ENCODE measurements at places on chromosomes 11 and 22.

DNA sequence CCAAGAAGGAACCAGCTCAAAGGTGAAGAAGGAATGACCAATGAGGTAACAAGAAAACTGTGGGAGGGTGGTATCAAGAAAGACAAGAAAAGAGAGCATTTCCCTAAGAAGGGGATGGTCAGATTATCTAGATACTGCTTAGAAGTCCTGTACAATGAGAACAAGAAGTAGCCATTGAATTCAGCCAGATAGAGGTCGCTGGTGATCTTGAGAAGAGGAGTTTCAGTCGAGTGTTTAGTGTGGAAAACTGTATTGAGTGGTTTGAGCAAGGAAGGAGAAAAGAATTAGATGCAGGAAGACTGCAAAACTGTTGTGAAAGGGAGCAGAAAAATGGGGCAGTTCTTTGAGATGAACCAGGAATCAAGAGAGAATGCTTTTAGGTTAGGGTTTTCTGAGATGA, 74.6 kb upstream of the FAT3 start:
- DNase-seq, result no peak

- no peak for DNase-seq
Observed at GRCh38 chr11:37857726-37858125, 1259.7 kb upstream of the RAG2 start.

- DNase-seq, result no peak
Observed at GRCh38 chr11:3745161-3745560, 52.2 kb downstream of the NUP98 start.

DNA sequence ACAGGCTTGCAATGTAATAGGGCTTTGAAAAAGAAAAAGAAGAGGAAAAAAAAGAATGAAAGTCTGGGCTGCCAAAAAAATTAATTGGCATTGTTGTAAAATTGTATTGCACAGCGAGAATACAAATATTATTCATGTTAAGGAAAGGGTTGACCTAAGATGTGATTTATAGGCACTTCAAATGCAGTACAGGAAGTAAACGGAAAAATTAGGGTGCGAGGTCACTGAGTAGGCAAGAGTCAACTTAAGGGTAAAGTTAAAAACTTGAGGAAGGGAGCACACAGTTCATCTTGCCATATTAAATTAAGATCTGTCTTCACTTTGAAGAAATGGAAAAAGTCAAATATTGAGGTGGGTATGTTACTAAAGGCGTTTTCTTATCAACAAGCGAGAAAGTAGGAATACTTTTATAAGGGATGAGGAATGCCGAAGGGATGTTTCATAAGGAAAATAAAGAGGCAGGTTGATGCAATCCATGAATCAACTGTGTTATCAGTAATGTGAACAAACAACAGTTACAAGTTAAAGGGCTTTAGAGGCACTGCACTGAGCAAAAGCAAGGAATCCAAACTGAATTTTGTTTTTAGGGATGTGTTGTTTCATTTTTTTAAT, 123.0 kb downstream of the WT1 start:
- DNase-seq, result peak; percentile 18

DNA sequence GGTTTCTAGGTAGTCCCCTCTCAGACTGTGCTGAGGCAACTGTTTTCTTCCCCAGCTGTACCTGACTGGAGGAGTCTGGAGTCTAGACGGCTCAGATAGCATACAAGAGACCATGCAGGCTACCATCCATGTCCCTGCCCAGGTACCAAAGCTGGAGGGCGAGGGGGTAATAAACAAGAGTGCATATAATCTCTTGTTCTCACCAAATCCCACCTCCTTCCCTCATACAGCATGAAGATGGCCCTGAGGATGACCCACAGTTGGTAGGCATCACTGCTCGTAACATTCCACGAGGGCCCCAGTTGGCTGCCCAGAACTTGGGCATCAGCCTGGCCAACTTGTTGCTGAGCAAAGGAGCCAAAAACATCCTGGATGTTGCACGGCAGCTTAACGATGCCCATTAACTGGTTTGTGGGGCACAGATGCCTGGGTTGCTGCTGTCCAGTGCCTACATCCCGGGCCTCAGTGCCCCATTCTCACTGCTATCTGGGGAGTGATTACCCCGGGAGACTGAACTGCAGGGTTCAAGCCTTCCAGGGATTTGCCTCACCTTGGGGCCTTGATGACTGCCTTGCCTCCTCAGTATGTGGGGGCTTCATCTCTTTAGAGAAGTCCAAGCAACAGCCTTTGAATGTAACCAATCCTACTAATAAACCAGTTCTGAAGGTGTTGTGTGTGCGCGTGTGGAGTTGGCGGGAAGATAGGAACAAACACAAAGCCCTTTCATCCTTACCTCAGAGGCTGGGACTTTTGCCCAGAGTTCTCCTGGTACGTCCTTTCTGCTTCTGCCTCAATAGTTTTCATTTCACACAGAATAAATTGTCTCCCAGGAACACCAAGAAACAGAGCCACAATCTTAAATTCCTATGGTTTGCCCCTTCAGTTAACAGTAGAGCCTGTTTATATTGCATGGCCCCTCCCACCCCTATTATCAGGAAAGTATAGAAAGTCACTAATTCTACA, 8.5 kb downstream of the HMBS start:
- DNase-seq, result no peak

DNA sequence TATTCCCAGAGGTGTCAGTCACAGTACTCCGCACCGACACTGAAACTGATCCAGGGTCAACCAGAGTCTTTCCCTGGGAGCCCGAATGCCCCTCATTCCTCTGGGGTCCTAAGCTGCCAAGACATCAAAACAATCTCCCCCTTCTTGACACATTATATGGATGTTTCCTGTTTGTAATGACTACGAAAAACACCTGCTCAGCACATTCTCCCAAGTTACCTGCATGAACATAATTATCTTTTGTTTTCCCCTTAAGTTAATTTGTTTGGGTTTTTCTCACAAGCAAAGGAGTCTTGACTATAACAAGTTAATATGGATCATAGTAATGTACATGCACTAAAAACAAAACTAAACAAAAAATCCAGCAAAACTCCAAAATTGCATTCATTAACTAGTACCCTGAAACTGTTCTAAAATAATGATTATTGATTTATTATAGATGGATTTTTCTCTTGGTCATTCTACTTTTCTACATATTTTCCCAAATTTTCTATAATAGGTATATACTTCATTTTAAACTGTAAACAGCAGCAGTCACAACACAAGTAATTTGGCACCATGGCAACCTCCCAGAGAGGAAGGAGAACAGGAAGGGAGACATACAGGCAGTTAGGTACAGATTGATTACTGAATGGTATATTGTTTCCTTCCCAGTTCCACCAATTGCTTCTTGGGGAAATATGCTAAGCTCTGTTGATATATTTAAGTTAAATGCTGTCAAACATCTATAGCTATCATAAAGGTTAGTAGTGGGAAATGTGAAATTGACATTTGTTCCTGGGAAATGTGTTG, 631.5 kb downstream of the METTL15 start:
- DNase-seq, result no peak

GRCh38 chr22:27125539-27125938, 468.2 kb downstream of the MIAT start:
- DNase-seq, result no peak

DNA sequence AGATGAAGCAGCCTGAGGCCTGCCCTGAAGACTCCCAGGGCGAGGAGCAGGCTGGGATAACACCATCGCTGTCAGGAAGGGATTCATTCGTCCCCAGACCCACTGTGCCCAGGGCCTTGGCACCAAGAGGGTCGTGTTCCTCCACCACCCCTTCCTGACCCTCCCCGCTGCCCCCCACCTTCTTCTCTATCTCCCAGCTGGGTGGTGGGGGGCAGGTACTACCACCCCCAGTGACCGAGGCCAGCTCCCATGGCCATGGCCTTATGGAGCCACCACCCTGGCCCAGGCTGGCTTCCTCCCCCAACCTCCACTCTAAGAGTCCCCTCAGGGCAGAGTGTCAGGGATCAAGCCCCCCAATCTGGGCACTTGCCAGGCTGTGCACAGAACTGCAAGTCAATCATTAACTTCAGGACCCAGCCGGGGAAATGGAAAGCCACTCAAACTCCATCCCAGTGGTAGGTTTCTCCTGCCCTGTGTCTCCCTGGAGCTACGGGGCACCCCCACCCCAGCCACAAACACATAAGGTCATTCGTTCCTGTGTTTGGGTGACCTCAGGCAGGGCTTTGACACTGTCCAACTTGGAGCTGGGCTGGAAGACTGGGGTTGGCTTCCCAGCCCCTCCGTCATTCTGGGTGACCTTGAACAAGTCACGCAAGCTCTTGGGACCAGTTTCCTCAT, 33.3 kb upstream of the WNT11 start:
- DNase-seq, result no peak

DNA sequence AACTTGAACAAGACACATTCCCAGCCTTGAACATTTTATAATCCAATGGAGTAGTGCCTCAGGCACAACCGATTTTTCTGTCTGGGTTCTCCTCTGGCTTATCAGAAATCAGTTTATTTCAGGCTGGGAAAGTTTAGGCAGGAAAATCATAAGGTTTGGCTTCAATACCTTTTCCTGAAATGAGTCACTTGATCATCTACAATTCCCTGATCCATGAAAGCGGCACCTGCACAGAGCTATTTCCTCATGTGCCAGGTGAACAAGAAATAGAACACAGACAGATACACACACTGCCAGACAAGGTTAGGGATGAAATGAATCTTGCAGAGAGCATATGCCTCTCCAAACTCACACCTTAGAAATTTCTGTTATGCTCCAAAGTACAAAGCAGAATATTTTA, 106.7 kb upstream of the OR9G4 start:
- DNase-seq, result no peak

GRCh38 chr11:19220903-19221724, 19.3 kb upstream of the CSRP3 start:
- DNase-seq, result no peak

- DNase-seq, result no peak
Observed at GRCh38 chr11:11038352-11038751, 180.5 kb upstream of the ZBED5 start.

GRCh38 chr11:6656936-6657335, 1.3 kb upstream of the DCHS1 start:
- DNase-seq, result peak; percentile 35

- DNase-seq, result peak; percentile 23
Observed at GRCh38 chr11:108672113-108672512, 7.2 kb downstream of the DDX10 start.

- no peak for DNase-seq
Observed at GRCh38 chr22:44393066-44393465, 80.3 kb upstream of the SHISAL1 start.

GRCh38 chr11:133930767-133931448, 25.9 kb downstream of the IGSF9B start:
- no peak for DNase-seq

GRCh38 chr11:67178421-67178820, 59.4 kb downstream of the KDM2A start:
- DNase-seq, result no peak

DNA sequence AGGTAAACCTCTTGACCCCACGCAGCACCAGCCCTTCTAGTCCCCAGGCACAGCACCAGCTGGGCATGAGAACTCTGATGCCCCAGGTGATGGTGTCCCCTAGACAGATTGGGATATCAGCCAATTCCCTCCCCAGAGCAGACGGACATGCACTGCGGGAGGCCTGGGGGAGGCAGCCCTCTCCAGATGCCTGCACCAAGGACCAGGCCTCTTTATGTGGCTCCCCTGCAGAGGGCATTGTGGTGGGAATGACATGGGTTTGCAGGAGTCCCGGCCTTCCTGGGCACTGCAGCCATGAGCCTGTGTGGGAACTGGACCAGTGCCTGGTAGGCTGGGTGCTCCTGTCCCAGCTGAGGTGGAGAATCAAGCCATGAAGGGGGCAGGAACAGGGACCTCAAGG, 25.9 kb downstream of the PPM1F start:
- no peak for DNase-seq

GRCh38 chr11:119629085-119629484, 99.9 kb downstream of the NECTIN1 start:
- DNase-seq, result no peak

DNA sequence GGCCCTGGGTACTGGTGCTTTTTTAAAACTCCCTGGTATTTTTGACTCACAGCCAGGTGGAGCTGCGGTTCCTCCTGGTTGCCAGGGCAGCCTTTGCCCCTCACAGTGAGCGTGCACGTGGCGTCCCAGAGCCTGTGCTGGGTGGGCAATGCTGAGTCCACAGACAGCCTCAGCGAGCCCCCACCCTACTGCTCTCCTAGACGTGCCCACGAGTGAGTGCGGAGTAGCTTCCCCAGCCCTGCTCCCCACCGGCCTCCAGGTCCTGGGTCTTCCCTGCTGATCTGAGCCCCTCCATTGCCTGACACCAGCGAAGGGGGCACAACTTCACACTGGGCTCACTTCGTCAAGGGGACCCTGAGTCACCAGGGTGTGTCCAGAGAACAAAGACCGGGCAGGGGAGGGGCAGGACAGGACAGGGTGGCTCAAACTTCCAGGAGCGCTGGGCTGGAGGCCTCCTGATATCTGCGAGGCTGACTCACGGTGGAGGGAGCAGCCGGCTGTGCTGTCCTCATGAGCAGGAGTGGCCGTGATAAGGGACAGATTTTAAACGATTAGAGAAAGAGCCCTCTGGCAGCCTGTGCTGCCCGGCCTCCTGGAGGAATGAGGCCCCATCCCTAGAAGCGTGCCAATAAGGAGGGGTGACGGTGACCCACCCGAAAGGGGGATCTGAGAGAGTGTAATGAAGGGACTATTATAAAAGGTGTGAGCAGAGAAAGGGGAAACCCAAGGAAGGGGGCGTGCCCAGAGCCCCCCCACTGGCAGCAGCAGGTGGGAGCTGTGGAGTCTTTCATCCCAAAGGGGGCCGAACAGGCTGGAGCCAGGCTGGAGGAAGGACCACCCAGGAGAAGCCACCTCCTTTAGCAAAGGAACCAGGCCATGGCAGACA, 129.3 kb upstream of the FGF3 start:
- no peak for DNase-seq

DNA sequence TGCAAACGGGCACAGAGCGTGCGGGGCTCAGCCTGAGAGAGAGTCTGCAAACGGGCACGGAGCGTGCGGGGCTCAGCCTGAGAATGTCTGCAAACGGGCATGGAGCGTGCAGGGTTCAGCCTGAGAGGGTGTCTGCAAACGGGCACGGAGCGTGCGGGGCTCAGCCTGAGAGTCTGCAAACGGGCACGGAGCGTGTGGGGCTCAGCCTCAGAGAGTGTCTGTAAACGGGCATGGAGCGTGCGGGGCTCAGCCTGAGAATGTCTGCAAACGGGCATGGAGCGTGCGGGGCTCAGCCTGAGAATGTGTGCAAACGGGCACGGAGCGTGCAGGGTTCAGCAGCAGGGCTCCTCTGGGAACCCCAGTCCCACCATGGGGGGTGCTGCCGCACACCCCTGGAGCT, 13.5 kb downstream of the PHRF1 start:
- DNase-seq, result no peak

- DNase-seq, result peak; percentile 44
Observed at GRCh38 chr22:29041408-29041807, 20.2 kb downstream of the C22orf31 start.
